MG63 (cell line): ENCODE measurements at places on chromosomes 1 and 21. TPM values are rescaled to one million over a fixed set of nuclear protein-coding genes. Genes with fewer than 3 reads are reported as not detected.

Gene HJV
- total RNA-seq, result not detected in 2 replicates

DNA sequence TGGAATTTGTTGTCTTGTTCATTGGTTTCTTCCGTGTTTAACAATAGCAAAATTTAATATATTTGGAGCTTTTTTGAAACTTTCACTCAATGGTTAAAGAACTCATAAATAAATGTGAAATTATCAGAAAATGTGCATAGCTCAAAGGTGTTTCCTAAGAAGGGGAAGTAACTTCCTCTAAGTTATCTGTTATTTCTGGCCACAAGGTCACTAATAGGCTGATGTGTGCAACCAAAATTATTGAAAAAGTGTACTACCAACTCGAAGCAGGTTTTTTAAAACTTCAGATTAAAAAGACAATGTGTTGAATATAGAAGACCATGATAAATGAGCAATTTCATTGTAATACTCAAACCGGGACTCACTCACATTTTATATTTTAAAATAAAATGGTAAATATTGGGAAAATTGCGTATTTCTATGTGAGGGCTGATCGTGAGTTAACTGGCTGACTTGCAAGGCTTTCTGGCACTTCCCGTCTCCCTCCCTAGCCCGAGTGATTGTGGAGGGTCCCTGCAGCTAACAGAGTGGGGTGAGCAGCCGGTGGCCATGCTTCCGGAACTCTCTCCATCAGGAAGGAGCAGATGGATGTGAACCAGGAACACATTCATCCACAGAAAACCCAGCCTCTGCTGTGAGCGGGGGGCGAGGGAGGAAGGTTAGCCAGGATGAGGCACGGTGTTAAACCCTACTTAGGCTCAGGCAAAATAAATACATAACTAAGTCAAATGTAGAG is 96.9 kb downstream of the ERG start:
- DNase-seq, result no peak

GRCh38 chr1:206864939-206865671 is at the start of gene IL20:
Gene IL20 (plus strand): TSS chr1:206865623. CDS start chr1:206865853, 230 bp downstream.
- DNase-seq, result peak; percentile 87

Gene MX1
- 18.0 and 18.3 TPM in 2 replicates for total RNA-seq

Gene CR1L
- not detected in 2 replicates for total RNA-seq

- DNase-seq, result no peak
These were observed 161.4 kb upstream of the ZRANB2 start for GRCh38 chr1:71242239-71242638.

- peak; percentile 22 for DNase-seq
These were observed 19.7 kb downstream of the PTAFR start for GRCh38 chr1:28156821-28157220.

DNA sequence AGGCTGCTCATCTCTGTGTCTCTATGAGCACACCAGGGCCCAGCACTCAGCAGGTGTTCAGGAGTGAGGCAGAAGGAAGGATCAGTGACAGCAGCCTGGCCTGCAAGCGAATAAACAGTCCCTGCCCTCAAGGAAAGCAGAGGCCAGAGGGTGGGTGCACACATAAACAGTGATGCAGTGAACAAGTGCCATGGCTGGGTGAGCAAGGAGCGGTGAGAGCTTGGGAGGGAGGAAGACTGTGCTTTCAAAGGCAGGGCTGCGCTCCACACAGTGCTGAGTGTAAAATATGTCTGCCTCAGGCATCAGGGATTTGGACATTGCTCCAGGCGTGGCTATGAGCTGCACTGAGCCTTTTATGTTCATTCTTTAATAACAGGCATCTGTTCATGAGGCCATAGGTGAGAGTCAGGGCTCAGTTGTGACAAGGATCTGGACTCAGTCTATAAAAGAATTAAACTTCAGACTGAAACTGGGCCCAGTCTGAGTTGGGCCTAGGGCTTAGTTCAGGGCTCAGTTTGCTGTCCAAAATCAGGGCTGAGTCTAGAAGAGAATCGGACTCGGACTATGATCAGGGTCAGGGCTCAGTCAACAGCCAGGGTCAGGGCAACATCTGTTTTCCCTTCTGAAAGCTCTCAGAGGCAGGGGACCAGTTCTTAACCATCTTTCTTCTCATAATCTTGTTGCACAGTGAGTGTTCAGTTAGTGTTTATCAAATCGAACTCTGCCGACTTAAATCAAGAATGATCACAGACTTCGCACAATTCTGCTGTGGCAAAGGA is 213.7 kb downstream of the FOXD2 start:
- no peak for DNase-seq

GRCh38 chr21:42142141-42142540 is 71.0 kb downstream of the UMODL1 start:
- DNase-seq, result no peak

Gene NBPF10
- total RNA-seq, result 0.49 and 0.69 TPM in 2 replicates

- no peak for DNase-seq
These were observed 36.3 kb upstream of the TDRD10 start for GRCh38 chr1:154465621-154466195.

Gene RNU1-3
- not detected in 2 replicates for total RNA-seq

GRCh38 chr1:228544021-228544850 is 57.1 kb downstream of the RNF187 start:
- DNase-seq, result no peak

Gene OR2AK2
- not detected in 2 replicates for total RNA-seq

- DNase-seq, result peak; percentile 17
These were observed 13.3 kb upstream of the LCE5A start for GRCh38 chr1:152497273-152497672.

Gene LAD1
- total RNA-seq, result not detected in 2 replicates

- no peak for DNase-seq
These were observed 1768.7 kb downstream of the BRINP3 start for GRCh38 chr1:188708795-188709535.

DNA sequence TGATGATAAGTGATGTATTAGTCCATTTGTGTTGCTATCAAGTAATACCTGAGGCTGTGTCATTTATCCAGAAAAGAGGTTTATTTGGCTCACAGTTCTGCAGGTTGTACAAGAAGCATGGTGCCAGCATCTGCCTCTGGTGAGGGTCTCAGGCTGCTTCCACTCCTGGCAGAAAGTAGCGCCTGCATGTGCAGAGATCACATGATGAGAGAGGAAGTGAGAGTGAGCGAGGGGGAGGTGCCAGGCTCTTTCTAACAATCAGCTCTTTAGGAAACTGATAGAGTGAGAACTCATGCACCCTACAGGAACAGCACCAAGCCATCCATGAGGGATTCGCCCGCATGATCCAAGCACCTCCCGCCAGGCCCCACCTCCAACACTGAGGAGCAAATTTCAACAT is 2.2 kb upstream of the FHAD1 start:
- DNase-seq, result no peak

GRCh38 chr21:35993875-35994490 is 66.3 kb downstream of the SETD4 start:
- DNase-seq, result no peak

- DNase-seq, result no peak
These were observed 164.9 kb upstream of the L1TD1 start for GRCh38 chr1:62029704-62030103.

Gene KRTAP21-2
- total RNA-seq, result not detected in 2 replicates

- peak; percentile 55 for DNase-seq
These were observed 113.9 kb upstream of the ZNF648 start for GRCh38 chr1:182175361-182175931.

- no peak for DNase-seq
These were observed 307.0 kb upstream of the NR5A2 start for GRCh38 chr1:199720496-199720895.

GRCh38 chr1:16048573-16049189 is 5.1 kb downstream of the CLCNKB start:
- DNase-seq, result no peak

DNA sequence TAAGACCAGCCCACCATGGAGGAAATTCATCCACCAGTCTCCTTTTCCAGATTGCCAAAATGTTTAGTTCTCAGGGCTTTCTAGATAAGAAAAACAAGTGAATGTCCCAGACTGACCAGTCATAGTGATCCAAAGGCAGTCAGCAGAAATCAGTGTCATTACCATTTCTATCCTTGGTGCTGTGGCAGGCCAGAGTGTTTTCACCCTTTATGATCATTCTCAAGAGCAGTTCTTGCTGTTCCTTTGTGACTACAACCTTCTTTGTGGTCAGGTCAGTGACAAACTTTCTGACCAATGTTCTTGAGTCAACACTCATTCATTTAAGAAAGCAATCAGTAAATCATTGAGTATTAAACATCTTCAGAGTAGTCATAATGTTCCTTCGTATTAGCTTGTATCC is 7.3 kb upstream of the DHCR24 start:
- DNase-seq, result no peak

DNA sequence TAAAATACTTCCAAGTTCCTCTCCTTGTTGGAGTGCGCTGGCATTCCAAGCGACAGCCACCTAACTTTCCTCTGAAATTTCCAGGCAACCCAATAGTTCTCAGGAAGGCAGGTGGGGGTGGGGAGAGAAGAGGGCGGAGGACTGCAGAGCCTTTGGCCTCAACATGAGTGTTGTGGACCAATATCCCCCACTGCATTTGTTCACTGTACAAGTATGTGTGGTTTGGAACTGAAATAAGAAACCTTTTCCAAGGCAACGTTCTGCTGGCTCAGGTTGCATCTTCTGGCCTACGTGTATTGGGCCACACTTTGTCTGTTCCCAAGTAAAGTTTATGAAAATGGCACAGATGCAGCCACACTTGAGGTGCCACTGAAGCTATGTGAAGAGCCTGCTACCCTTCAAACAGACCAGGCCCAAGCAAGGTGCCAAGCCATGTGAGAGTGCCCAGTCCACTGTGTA is 153.4 kb downstream of the DHRS3 start:
- DNase-seq, result peak; percentile 88

- no peak for DNase-seq
These were observed 13.0 kb upstream of the PAQR6 start for GRCh38 chr1:156260896-156261295.

DNA sequence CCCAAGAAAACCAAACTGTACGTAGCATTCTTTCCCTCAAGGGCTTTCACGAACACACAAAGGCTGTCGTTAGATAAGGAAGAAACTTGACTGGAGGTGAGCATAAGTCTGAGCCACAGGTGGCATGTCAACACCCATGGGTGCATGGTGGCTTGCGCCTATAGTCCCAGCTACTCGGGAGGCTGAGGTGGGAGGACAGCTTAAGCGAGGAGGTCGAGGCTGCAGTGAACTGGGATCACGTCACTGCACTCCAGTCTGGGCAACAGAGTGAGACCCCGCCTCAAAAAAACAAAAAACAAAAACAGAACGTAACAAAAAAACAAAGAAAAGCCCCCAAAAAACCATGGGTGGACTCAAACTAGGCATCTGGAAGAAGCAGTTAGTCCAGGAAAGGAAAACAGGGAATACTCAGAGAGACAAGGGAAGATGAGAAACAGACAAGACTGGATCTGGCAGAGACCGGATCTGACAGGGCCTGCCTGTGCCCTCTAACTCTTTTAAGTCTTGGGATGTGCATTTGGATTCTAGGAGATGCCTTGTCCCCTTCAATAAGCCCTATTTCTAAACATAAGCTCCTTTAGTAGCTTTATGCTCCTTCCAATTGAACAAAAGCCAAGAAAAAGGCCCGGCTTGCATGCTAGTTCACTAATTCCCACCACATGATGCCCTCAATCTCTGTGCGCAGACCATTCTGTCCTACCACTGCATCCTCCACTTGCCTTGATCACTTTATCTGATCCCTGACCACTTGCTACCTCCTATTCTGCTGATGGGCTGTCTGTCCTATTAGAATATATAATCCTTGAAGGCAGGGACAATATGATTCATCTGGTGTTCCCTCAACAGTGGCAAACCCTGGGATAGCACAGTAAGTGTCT is 73.8 kb downstream of the APP start:
- DNase-seq, result no peak
